ENCODE measurements at places on chromosomes 2 and 18.

DNA sequence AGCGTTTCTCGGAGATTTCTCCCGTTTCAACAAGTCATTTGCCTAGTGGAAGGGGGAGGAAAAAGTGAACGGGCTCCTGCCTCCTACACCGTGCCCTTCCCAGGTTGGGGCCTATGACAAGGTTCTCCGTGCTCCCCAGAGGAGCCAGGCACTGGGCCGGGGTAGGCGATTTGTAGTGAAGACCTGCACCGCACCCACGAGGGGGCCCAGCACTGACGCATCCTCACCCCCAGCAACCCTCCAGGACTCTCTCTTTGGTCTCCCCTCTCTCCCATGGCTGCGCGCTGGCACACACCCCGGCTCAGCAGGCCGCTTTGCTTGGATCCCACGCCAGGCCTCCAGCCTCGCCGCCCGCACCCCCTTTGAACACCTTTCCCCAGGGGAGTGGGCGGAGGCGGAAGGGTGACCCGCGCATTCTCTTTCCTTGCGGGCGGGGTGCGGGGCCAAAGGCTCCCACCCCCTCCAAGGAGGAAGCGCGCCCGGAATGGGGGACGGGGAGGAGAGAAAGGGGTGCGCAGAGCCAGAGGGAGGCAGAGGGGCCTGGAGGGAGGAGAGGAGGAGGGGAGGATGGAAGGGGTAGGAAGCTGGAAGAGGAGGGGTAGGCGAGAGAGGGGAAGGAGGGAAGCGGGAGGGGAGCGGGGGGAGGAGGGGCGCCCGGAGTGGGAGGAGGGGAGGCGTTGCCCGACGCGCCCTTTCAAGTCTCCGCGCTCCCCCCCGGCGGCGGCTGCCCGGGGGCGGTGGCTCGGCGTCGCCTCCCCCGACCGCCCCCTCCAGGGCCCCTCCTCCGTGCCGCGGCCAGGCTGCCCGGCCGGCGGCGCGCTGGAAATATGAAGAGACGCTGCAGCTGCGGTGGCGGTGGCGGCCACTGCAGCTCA is at the start of gene APCDD1:
Gene APCDD1, plus strand, starts transcription at position 830 of the 875 bp plus-strand sequence. CDS start 347 bp downstream, outside the sequence.
- DNase-seq, result no peak

- DNase-seq, result no peak
These were observed 97.1 kb downstream of the INHBB start for GRCh38 chr2:120442923-120443571.

DNA sequence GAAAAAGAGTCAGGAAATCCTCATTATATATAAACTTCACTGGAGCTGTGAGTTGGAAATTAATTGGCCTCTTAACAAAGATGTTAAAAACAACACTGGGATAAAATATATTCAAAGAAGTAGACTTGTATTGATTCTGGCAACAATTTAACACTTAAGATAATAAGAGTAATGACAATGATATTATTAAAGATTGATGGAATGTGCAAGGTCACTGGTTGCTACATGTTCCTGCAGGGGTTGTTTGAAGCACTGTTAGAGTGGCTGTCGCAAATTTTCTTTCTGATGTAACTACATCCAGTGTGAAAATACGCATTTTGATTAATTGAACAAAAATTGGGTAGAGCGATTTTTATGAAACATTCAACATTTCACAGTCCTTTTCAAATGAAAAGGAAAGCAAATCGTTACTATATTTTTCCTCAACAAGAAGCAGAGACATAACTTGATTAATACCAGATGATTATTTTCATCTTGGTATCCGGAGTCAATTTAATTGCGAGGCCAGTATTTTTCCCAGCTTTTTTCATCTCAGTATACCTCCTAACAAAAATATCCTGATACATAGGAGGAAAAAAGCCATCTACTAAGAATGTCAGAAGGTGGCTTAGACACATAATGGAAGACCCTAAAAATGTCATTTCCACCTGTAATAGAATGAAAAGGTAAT is 6.1 kb downstream of the PTGR3 start:
- no peak for DNase-seq

DNA sequence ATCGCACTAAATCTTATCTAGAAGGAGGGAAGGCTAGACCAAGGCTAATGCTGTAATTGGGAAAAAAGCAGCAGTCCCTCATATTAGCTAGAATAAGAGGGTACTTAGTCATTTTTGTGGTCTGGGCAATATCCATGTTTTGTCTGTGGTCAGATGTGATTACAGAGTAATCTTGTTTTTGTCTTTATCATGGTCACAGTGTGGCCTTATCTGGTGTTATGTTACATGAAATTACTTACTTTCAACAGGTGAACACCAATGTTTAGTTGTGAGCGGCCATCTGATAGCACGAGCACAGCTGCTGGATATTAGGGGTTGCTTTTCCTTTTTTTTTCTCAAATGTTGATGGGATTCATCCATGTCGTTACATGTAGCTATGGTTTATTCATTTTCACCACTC is 23.7 kb upstream of the PLEKHM3 start:
- no peak for DNase-seq

DNA sequence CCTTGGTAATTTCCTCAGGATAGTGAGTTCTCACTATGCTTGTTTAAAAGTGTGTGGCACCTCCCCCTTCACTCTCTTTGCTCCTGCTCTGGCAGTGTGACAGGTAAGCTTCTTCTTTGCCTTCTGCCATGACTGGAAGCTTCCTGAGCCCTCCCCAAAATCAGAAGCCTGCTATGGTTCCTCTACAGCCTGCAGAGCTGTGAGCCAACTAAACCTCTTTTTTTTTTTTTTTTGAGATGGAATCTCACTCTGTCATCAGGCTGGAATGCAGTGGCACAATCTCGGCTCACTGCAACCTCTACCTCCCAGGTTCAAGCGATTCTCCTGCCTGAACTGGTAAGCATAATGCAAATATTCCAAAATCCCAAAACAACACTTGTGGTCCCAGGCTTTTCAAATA is 80.0 kb downstream of the SOWAHC start:
- no peak for DNase-seq
